ENCODE measurements at places on chromosomes 5 and 9.

- DNase-seq, result no peak
These were observed 11.3 kb downstream of the WWC1 start for GRCh38 chr5:168302785-168303184.

DNA sequence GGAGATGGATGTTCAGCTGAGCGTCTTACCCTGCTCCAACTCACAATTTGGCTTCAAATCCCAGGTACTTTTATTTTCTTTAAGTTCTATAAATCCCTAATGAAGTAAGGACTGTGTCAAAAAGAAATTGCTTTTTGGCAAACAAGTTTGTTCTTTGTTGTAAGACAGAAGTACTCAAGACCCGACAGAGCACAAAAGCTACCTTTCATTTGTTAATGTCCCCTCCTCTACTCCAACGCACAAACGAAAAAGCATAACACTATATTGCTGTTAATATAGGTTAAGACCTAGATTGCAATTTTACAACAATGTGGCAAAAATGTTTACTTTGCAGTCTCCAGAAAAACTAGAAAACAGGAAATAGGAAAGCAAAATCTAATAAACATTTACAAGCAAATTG is 595.4 kb upstream of the DMAC1 start:
- DNase-seq, result no peak

DNA sequence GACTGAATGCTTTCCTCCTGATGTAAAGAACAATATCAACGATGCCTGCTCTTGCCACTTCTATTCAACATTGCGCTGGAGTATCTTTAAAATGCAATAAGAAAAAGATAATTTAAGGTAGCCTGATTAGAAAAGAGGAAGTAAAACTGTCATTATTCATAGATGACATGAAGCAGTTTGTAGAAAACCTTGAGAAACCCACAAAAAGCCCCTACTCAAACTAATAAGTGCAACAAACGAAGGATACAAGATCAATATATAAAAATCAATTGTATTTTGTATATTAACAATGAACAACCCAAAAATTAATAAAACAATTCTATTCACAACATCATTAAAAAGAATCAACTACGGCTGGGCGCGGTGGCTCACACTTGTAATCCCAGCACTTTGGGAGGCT is 76.4 kb upstream of the CKMT2 start:
- DNase-seq, result no peak

GRCh38 chr5:167565189-167565954 is 726.1 kb upstream of the WWC1 start:
- DNase-seq, result no peak

DNA sequence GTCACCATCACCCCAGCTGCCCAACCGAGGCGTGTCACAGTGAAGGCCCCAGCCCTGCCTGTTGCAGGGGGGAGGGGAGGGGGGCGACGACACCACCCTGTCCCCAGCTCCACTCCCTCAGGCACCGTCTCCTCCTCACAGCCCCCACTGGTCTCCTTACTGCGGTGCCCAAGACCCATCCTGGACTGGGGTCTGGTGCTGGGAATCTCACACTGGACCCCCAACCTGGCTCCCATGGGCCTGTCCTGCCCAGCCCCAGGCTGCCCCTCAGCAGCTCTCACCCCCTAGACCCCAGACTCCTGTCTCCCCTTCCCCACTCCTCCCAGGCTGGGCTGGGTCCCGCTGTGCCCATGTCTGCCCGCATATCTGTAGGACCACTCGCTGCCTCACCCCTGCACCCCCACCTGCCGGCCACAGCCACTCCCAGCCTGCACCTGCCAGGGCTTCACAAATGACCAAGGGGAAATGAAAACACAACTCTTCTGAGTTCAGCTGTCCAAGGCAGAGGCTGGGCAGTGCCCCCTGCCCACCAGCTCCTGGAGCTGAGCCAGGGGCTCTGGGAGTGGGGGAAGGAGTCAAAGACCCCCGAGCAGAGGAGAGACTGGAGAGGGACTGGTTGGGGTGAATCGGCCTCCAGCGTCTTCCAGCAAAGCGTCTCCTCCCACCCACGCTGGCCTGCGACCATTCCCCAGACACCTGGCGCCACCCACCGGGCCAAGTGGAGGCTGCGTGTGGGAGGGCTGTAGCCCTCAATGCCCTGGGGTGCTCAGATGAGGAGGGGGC is 32.6 kb upstream of the EGFL7 start:
- peak; percentile 30 for DNase-seq

DNA sequence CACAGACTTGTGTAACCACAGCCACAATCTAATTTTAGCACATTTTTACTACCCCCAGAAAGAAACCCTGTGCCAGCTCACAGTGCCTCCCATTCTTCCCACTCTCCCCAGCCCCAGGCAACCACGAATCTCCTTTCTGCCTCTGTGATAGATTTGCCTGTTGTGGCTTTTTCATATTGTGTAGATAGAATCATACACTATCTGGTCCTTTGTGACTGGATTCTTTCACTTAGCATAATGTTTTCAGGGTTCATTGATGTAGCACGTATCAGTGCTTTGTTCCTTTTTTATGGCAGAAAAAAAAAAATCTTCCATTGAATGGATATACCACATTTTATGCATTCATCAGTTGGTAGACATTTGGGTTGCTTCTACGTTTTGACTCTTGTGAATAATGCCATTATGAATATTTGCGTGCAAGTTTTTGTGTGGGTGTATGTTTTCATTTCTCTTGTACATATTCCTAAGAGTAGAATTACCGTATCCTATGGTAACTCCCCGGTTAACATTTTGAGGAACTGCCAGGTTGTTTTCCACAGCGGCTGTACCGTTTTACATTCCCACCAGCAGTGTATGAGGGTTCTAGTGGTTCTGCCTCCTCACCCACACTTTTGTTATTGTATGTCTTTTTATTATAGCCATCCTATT is 64.5 kb downstream of the RCL1 start:
- no peak for DNase-seq

DNA sequence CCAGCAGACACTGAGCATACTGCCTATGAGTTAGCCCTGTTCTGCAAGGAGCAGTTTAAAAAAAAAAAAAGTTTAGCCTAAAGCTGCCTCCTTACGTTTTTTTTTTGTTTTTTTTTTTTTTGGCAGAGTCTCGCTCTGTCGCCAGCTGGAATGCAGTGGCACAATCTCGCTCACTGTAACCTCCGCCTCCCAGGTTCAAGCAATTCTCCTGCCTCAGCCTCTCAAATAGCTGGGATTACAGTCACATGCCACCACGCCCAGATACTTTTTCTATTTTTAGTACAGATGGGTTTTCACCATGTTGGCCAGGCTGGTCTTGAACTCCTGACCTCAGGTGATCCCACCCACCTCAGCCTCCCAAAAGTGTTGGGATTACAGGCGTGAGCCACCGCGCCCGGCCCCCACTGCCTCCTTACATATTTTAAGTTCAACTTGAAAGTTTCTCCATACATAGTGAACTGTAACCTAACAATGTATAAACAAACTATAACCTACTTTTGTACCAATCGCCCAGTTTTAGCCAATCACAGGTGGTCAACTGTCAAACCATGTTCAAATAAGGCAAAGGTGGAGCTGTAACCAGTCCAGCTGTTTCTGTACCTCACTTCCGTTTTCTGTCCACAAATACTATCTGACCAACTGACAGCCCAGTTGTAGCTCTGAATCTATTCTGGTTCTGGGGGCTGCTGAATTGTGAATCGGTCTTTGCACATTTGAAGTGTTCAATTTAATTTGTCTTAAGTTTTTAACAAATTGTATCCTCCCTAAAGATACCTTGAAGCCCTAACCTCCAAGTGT is 17.1 kb downstream of the GKAP1 start:
- no peak for DNase-seq

DNA sequence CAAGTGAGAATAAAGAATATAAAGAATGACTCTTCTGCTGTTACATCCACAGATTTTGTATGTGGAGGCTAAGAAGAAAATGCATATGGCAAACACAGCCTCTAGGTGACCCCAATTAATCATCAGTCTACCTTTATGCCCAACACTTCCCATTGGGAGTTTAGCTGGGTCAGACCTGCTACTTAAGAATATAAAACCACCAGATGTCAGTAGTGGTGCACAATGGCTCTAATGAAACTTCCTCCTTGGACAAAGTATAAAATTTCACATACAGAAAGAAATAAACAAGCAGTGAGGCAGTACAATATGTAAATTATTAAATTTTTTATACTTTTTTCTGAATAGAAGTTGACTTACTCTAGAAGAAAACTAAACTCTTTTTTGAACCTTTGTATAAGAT is 539.9 kb downstream of the BRINP1 start:
- DNase-seq, result no peak

GRCh38 chr5:151141535-151141934 is 16.0 kb downstream of the ANXA6 start:
- DNase-seq, result no peak

GRCh38 chr5:151742870-151743294 is 15.5 kb downstream of the ATOX1 start:
- no peak for DNase-seq

- DNase-seq, result no peak
These were observed 114.3 kb downstream of the ASTN2 start for GRCh38 chr9:117300371-117301110.

DNA sequence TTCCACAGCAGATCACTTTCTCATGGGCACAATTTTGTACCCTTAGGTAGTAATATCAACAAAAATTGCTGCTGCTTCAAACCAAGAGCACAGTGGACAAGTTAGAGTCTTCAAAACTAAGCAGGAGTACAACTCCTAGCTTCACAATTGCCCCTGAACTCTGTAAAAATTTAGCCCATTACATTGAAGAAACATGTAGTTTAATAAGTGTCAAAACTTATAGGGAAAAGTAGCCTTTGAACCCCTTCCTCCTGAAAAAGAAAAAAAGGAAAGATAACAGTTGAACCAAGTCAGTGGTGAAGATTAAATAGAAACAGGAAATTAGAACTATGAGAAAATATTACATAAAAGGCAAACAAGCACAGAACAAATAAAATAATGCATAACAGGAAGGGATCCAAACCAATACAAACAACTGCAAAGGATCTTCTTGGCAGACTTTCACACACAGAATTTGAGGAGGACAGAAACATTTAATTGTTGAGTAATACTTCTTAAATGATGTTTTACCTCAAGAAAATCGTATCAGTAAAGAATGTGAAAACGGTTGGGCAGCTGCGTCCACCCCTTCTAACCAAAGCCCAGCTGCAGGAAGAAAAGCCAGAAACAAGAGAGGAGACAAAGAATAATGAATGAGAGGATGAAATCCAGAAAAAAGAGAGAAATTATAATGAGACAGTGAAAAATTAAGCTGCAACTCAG is 636.0 kb downstream of the NR2F1-AS1 start:
- no peak for DNase-seq

- DNase-seq, result no peak
These were observed 44.0 kb upstream of the NCS1 start for GRCh38 chr9:130128251-130128650.

- no peak for DNase-seq
These were observed 79.5 kb downstream of the ANXA1 start for GRCh38 chr9:73231203-73231602.

GRCh38 chr5:53022930-53023511 is 33.9 kb downstream of the ITGA2 start:
- DNase-seq, result no peak

DNA sequence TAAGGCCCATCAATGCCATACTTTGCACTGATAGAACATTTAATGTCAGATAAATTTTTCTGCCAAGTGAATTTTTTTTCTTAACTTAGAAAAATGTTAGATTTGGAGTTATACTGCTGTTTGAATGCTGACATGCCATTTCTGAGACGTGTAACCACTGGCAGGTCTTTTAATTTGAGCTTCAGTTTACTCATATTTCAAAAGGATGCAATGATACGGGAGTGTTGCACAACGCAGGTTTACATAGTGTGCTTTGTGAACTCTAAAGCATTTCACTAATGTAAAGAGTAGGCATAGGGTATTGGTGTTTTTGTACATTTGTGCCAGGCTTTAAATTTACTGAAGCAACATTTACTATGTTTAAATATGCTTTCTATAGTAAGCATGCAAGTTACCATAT is 4.2 kb downstream of the ZBTB43 start:
- no peak for DNase-seq

DNA sequence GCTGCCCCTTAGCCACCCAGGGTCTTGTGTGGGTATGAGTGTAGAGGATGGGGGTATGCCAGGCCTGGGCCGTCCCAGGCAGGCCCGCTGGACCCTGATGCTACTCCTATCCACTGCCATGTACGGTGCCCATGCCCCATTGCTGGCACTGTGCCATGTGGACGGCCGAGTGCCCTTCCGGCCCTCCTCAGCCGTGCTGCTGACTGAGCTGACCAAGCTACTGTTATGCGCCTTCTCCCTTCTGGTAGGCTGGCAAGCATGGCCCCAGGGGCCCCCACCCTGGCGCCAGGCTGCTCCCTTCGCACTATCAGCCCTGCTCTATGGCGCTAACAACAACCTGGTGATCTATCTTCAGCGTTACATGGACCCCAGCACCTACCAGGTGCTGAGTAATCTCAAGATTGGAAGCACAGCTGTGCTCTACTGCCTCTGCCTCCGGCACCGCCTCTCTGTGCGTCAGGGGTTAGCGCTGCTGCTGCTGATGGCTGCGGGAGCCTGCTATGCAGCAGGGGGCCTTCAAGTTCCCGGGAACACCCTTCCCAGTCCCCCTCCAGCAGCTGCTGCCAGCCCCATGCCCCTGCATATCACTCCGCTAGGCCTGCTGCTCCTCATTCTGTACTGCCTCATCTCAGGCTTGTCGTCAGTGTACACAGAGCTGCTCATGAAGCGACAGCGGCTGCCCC is 2.6 kb downstream of the SLC35A4 start:
- DNase-seq, result no peak

DNA sequence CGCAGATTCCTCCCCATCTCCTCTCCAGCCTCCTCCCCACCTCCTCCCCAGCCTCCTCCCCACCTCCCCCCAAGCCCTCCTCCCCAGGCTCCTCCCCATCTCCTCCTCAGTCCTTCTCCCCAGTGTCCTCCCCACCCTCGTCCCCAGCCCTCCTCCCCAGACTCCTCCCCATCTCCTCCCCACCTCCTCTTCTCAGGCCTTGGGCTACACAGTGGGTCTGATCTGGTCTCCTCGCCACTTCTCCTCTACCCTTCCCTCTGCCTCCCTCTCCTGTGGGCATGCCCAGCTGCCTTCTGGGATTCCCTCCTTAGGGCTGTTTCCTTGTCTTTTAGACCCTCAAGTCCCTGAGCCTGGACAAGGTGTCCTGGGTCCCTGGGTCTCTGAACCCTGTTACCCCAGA is 28.3 kb downstream of the CXXC5 start:
- DNase-seq, result no peak

DNA sequence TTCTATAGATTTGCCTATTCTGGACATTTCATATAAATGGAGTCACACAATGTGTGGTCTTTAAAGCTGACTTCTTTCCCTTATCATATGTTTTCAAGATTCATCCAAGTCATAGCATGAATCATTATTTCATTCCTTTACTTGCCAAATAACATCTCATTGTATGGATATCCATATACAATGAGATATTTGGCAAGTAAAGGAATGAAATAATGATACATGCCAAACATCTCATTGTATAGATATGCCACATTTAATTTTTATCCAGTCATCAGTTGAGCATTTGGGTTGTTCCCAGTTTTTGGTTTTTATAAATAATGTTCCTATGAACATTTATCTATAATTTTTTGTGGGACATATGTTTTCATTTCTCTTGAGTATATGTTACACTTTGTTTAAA is 20.5 kb upstream of the OR2K2 start:
- DNase-seq, result no peak

All from activated gamma-delta T cell (primary cell).